Activated T-cell treated with anti-CD3 and anti-CD28 coated beads, Interleukin-2, amount 50 U/mL, for 72 hours (primary cell): ENCODE measurements at places on chromosomes 16 and 17. TPM values are rescaled to one million over a fixed set of nuclear protein-coding genes. Genes with fewer than 3 reads are reported as not detected.

The JMJD8 gene
- 20.7 TPM for total RNA-seq

The PDE6G gene
- total RNA-seq: 4.2 TPM

The NEUROD2 gene
- total RNA-seq: not detected

The CAMKK1 gene
- total RNA-seq: 2.2 TPM

The TRIM25 gene
- 197 TPM for total RNA-seq

The CMTM1 gene
- 10.1 TPM for total RNA-seq

- H3K36me3 ChIP-seq: no peaks in the 10 kb centered on the region
- H3K4me3 ChIP-seq: no peak overlapping the region
- no peak overlapping the region for H3K27ac ChIP-seq
These were observed 137.4 kb upstream of the COX10 start for GRCh38 chr17:13931800-13932460.

- H3K27ac ChIP-seq: no peak overlapping the region
- H3K4me1 ChIP-seq: no peaks in the 10 kb centered on the region
- no peak for DNase-seq
- no peaks in the 10 kb centered on the region for H3K27me3 ChIP-seq
- no peak overlapping the region for H3K4me3 ChIP-seq
- H3K36me3 ChIP-seq: no peaks in the 10 kb centered on the region
These were observed 37.5 kb downstream of the ADCY7 start for GRCh38 chr16:50303605-50304466.

GRCh38 chr17:31736855-31737625 is 122.0 kb downstream of the COPRS start:
- H3K4me3 ChIP-seq: no peak overlapping the region
- H3K27ac ChIP-seq: no peak overlapping the region
- H3K4me1 ChIP-seq: no peaks in the 10 kb centered on the region
- peaks cover 9% of the 10 kb centered on the region for H3K27me3 ChIP-seq

GRCh38 chr16:16994831-16995230 is 475.9 kb downstream of the XYLT1 start:
- H3K27me3 ChIP-seq: peaks cover 5% of the 10 kb centered on the region
- H3K4me3 ChIP-seq: no peak overlapping the region
- DNase-seq: no peak

GRCh38 chr16:85738923-85739715 is 11.8 kb downstream of the C16orf74 start:
- no peak for DNase-seq
- no peak overlapping the region for H3K4me3 ChIP-seq
- peaks cover 14% of the 10 kb centered on the region for H3K4me1 ChIP-seq
- H3K36me3 ChIP-seq: no peaks in the 10 kb centered on the region

DNA sequence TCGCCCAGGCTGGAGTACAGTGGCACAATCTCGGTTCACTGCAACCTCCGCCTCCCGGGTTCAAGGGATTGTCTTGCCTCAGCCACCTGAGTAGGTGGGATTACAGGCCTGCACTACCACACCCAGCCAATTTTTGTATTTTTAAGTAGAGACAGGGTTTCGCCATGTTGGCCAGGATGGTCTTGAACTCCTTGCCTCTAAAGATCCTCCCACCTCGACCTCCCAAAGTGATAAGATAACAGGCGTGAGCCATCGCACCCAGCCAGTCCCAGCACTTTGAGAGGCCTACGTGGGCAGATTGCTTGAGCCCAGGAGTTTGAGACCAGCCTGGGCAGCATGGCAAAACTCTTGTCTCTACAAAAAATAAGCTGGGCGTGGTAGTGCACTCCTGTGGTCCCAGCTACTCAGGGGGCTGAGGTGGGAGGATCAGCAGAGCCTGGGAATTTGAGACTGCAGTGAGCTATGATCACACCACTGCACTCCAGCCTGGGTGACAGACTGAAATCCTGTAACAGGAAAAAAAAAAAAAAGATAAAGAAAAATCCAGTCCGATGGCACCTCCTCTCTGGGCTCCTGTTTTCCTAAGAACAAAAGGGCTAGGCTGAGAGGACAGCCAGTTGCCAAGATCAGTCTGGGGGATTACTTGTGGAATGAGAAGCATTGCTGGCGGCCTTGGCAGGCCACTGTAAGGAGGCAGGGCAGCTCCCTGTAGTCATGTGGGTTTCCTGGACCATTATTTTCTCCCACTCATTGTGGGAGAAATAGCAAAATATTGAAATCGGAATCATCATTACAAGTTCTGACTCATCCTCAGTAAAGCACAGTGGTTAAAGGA is 3.0 kb upstream of the PIPOX start:
- peaks cover 5% of the 10 kb centered on the region for H3K27me3 ChIP-seq
- H3K4me3 ChIP-seq: no peak overlapping the region
- peaks cover 9% of the 10 kb centered on the region for H3K4me1 ChIP-seq
- no peak overlapping the region for H3K27ac ChIP-seq

DNA sequence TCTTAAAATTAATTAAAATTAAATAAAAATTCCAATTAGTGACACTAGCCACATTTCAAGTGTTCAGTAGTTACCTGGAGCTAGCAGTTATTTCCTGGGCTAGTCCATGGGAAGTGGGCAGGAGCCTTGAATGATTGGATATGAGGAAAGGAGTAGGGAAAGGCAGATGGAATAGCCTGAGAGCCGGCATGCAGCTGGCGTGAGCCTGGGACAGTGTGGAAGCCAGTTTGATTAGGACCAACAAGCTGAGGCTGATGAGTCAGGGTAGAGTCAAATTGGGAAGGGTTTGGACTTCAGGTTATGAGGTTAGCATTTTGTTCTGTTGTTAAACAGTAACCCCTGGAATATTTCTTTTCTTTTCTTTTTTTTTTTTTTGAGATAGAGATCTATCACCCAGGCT is 15.3 kb upstream of the GNA13 start:
- no peak overlapping the region for H3K4me3 ChIP-seq
- H3K4me1 ChIP-seq: no peaks in the 10 kb centered on the region
- peaks cover 4% of the 10 kb centered on the region for H3K27me3 ChIP-seq

- H3K27ac ChIP-seq: no peak overlapping the region
- no peaks in the 10 kb centered on the region for H3K4me1 ChIP-seq
- no peaks in the 10 kb centered on the region for H3K36me3 ChIP-seq
- no peaks in the 10 kb centered on the region for H3K27me3 ChIP-seq
- no peak overlapping the region for H3K4me3 ChIP-seq
These were observed 98.6 kb upstream of the PMFBP1 start for GRCh38 chr16:72270531-72270930.

DNA sequence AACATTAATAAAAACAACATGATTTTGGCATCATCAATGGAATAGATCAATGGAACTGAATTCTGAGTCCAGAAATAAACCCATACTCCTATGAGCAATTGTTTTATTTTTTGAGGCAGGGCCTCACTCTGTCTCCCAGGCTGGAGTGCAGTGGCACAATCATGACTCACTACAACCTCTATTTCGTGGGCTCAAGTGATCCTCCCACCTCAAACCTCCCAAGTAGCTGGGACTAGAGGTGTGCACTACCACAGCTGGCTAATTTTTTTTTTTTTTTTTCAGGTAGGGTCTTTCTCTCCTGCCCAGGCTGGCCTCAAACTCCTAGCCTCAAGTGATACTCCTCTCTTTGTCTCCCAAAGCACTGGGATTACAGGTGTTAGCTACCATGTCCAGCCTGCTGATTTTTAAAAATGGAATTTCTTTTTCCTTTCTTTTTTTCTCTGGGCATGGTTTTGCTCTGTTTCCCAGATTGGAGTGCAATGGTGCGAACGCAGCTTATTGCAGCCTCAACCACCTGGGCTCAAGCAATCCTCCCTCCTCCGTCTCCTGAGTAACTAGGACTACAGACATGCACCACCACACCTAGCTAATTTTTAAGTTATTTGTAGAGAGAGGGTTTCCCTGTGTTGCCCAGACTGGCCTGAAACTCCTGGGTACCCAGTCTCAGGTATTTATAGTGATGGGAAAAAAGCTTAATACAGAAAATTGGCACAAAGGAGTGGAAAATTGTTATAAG is 7.3 kb upstream of the PRDM7 start:
- no peak overlapping the region for H3K27ac ChIP-seq
- DNase-seq: no peak

- H3K27ac ChIP-seq: peak overlapping the region; percentile 13
- H3K27me3 ChIP-seq: no peaks in the 10 kb centered on the region
- no peak for DNase-seq
- H3K36me3 ChIP-seq: peaks cover 17% of the 10 kb centered on the region
These were observed 21.9 kb upstream of the SSTR2 start for GRCh38 chr17:73142872-73143381.

DNA sequence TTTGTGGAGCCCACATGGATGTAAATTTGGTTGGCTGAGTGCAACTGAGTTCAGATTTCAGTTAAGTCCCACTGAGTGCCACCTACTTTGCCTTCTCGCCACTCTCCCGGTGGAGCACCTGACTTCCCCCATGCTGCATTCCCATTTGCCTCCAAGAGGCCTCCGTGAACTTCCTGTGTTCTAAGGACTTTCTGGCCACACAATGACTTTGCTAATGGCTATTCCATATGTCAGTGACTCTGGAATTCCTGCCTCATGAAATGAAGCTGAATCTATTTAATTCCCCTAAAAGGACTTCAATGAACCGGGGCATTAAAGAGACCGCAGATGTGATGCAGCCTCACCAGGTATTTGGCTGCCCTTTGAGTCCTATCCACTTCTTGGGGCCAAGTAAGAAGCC is 29.9 kb downstream of the ABCC12 start:
- H3K4me3 ChIP-seq: no peak overlapping the region
- peaks cover 1% of the 10 kb centered on the region for H3K36me3 ChIP-seq
- peaks cover 23% of the 10 kb centered on the region for H3K4me1 ChIP-seq
- H3K27ac ChIP-seq: no peak overlapping the region
- H3K27me3 ChIP-seq: peaks cover 63% of the 10 kb centered on the region

DNA sequence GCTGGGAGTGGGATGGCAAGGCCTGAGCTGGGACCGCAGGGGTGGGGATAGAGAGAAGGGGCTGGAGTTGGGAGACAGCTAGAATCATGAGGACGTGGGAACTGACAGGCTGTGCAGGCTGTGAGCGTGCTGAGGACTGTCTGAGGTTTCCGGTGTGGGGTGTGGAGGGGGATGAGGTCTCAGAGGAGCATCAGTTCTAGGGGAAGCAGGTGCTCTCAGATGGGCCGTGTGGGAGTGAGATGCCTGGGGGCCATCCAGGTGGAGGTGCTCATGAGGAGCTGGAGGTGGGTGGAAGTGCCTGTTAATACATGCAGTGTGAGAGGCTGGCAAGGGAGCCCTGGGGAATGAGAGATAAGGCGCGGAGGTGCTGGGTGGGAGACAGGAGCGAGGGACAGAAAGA is 27.2 kb downstream of the HASPIN start:
- DNase-seq: peak; percentile 38
- peaks cover 7% of the 10 kb centered on the region for H3K27me3 ChIP-seq
- H3K27ac ChIP-seq: no peak overlapping the region
- H3K4me3 ChIP-seq: peak overlapping the region; percentile 65
- H3K36me3 ChIP-seq: no peaks in the 10 kb centered on the region

DNA sequence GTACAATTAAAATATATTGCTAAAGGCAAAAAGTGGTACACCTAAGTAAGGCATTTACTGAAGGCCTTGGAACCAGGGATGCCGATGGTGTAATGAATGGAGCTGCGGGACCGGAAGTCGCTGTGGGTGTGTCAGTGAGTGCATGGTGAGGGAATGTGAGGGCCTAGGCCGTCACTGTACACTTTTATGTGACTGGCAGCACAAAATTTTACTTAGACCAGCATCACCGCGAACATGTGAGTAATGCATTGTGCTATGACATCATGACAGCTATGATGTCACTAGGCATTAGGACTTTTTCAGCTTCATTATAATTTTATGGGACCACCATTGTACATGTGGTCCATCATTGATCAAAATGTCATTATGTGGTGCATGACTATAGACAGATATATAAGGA is 14.7 kb downstream of the ALOX15B start:
- no peak for DNase-seq
- no peaks in the 10 kb centered on the region for H3K36me3 ChIP-seq
- H3K27ac ChIP-seq: no peak overlapping the region
- H3K27me3 ChIP-seq: peaks cover 17% of the 10 kb centered on the region

GRCh38 chr16:84532291-84532724 is 27.8 kb upstream of the MEAK7 start:
- no peak for DNase-seq
- H3K4me1 ChIP-seq: peaks cover 14% of the 10 kb centered on the region
- no peak overlapping the region for H3K27ac ChIP-seq
- no peaks in the 10 kb centered on the region for H3K27me3 ChIP-seq
- H3K4me3 ChIP-seq: no peak overlapping the region

DNA sequence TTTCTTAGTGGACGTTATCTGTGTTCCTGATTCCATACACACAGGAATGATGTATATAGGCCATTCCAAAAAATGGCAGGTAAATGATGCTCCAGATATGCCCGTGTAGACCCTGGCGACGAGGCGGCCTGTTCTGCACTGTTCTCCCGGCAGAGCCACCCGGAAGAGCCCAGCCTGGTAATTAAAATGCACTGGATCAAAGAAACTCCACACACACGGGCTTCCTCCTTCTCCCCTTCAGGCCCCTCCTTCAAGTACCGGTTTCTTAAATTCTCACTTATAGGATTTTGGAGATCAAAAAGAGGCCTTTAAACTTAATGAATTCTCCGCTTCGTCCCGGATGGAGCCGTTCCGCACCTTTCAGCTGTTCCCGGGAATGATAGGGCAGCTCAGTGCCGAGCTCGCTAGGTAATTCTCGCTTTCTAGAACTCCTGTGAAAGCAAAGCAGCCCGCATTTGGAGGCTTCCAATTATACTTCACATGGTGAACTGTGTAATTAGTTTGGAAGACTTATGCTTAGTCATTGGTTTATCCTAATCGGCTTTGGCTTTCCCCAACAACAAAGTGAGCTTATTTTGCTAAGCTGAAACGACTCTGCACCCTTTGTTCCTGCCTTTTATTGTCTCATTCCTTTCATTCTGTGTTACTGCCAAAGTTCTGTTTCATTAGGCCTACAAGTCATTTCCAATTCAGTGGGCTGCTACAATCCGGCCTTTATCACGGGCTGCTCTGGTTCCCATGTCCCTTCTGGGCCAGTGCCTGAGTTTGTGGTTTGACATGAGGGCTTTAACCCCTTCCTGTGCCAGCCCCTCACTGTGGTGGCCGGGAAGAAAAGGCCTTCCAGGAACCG is 150.0 kb downstream of the MSI2 start:
- peak overlapping the region; percentile 59 for H3K4me3 ChIP-seq
- H3K27me3 ChIP-seq: no peaks in the 10 kb centered on the region
- H3K4me1 ChIP-seq: peaks cover 40% of the 10 kb centered on the region
- no peak for DNase-seq
- peaks cover 7% of the 10 kb centered on the region for H3K36me3 ChIP-seq

- H3K36me3 ChIP-seq: peaks cover 11% of the 10 kb centered on the region
- H3K27me3 ChIP-seq: no peaks in the 10 kb centered on the region
- no peak overlapping the region for H3K4me3 ChIP-seq
These were observed 74.3 kb downstream of the KANSL1 start for GRCh38 chr17:46118964-46119363.
